ENCODE measurements at places on chromosomes 7 and 10.

DNA sequence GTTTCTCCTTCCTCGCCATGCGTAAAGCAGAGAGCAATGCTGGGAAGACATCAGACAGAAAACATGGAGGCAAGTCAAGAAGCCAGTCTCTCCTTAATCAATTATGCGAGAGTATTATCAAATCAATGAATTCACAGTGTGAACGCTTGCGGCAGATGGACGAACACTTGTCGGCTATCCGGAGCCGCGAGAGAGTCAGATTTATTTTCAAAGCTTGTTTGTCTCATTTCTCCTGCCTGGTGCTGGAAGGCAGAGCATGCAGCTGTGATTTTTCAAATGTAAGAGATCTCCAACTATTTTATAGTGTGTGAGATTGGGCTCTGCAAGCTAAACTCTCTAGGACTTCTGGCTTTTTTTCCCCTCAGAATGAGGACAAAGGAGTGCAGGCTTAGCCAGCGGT lies 252.3 kb downstream of the SNX10 start:
- no peak for DNase-seq

GRCh38 chr7:44431091-44431608 lies 59.3 kb downstream of the NUDCD3 start:
- no peak for DNase-seq

- DNase-seq, result no peak
Measured at GRCh38 chr10:3324612-3325038, 152.0 kb upstream of the PITRM1 start.

GRCh38 chr10:132370426-132371340 lies 26.3 kb upstream of the PWWP2B start:
- no peak for DNase-seq

DNA sequence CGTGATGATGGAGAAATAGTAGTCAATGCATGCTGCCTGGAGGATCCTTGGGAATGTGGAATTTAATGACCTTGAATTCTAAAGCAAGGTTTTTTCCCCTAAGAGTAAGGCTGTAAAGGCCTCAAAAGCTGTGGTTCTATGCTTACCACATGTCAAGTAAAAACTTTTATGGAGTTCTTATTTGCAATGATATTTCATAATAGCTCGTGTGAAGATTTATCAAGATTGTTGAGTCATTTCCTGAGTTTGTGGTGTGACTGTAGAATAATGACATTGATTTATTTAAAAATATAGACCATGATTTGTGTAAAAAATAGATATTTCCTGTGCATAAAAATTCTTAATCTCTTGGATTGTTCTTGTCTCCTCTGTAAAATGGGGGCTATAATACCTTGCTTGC lies 67.5 kb upstream of the SORCS1 start:
- DNase-seq, result no peak

GRCh38 chr10:113027230-113027573 lies 77.2 kb downstream of the TCF7L2 start:
- no peak for DNase-seq

GRCh38 chr7:105578496-105578895 lies 2.8 kb downstream of the EFCAB10 start:
- no peak for DNase-seq

- no peak for DNase-seq
Measured at GRCh38 chr10:133025558-133026090, 62.1 kb upstream of the ADGRA1 start.

- no peak for DNase-seq
Measured at GRCh38 chr7:93196336-93196735, 29.9 kb downstream of the HEPACAM2 start.

- DNase-seq, result no peak
Measured at GRCh38 chr10:4373098-4373497, 452.9 kb upstream of the AKR1E2 start.

DNA sequence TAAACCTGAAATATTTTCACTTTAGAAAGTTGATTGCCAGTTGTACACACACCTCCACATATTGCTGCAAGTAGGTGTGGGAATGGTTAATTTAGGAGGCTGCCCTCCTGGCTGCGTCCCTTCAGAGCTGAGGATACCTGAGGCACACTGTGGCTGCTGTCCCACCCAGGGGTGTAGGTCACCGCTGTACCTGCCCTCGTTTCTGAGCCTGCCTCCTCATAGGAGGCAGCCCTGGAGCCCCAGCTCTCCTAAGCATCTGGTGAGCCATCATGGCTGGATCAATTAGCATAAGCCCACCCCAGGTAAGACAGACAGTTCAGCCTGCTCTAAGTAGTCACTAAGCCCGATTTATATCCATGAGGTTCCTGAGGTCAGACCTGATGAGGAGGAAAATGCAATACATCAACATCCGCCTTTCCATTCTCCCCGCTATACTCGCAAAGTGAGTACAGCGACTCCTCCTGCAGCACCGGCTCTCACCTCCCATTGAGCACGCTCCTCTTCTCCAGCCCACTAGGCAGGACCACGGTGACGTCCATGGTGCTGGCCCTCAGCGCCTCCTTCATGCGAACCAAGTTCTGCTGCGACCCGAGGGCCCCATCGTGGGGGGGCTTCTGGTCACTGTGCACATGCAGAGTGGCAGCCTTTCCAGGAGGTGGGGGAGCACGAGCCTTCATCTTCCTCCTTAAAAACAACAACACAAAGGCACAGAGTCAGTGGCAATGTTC lies 97.2 kb downstream of the COBL start:
- DNase-seq, result no peak

GRCh38 chr7:97959046-97959445 lies 30.9 kb downstream of the OCM2 start:
- no peak for DNase-seq

GRCh38 chr7:106590209-106590816 lies 70.6 kb downstream of the CCDC71L start:
- DNase-seq, result no peak

GRCh38 chr10:126405239-126405775 lies 17.0 kb upstream of the ADAM12 start:
- DNase-seq, result no peak

DNA sequence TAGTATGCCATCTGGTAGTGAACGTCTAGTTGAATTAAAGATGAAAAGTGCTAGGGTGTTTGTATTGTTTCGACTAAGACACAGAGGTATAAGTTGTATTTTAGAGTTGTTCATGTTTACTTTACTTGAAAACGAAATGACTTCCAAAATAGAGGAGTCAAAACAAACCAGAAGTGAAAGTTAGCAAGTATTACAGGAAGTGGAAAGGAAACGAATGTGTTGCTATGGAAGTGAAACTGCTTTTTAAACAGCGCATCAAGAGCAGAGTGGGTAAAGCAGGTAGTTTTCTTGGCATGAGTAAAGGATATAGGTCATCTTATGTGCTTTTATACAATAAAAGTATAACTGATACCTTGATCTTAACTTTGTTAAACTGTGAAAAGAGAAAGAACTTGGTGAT lies 20.0 kb upstream of the GALNTL5 start:
- DNase-seq, result no peak

DNA sequence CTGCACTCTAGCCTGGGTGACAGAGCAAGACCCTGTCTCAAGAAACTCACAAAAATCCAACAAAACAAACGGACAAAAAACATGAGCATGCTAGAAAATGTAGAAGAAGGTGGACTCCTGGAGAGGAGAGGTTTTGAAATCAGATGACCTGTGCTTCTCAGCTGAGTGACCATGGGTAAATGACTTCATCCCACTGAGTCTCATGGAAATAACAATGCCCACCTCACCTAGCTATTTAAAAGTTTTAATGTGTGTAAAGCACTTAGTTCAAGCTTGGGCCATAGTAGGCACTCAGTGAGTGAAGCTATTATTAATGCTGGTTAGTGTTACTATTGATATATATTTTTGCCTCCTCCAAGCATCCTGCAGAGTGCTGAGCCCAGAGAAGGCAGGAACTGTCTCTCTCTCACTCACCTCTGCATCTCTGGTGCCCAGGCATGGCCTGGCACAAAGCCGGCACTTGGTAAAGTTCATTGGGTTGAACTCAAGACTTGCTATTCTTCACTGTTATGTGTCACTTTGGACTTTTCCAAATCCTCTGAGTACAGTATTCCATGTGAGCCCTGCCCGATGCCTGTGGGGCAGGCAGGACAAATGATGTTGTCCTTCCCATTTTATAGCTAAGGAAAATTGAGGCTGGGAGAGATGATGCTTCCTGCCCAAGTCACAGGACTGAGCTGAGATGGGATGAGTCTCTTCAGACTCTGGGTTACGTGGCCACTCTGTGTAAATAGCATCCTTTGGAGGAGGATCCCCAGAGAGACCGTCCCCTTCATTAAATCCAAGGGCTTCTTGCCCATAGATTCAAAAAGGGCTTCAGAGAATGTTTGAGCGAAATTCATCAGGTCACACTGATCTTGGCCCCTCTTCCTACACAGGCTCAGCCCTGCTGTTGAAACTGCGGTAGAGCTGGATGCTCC lies 81.4 kb upstream of the EMX2 start:
- no peak for DNase-seq

- DNase-seq, result no peak
Measured at GRCh38 chr10:52172581-52172980, 141.5 kb upstream of the DKK1 start.

DNA sequence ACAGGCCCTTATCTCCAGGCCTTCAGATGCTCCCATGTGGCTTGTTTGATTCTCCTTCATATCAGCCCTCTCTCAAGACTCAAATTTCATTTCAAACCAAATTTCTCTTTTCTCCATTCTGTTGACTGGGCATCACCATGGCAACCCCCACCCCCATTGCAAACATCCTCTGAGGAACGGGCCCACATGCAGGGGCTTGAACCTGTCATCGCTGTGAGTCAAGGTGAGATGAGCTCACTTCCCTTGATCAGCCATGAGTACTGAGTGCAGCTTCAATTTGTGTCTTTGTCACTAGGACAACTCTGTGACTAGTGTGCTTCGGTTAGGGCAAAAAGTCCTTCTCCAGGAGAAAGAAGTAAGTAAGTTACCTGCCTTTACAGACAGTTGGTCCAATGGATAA lies 41.9 kb downstream of the CALML3 start:
- DNase-seq, result no peak

- no peak for DNase-seq
Measured at GRCh38 chr10:130354573-130354954, 218.4 kb downstream of the GLRX3 start.

DNA sequence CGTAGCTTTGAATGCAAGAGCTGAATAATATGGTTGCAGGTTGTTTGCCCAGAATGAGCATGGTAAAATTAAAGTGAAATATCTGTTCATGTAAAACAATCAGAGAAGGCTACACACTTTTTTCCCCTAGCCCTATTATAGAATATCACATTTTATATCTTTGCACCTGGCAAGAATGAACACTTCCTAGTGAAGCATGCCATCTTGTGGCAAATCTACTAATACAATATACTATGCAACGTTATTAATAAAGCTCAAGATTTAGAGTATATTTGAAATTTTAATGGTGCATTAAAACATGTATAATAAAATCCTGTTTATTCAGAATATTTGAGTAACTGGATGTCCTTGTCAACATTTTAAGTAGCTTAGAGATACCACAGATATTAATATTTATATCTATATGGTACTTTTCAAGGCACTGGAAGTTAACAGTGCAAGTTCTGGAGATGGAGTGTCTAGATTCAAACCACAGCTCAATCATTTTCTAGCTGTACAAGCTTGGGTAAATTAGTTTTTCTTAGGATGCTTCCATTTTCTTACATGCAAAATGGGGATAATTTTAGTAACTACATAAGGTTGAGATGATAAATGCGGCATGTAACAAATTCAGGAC lies 643.1 kb upstream of the SEMA3D start:
- DNase-seq, result no peak

GRCh38 chr10:74282151-74282847 lies 131.3 kb downstream of the ADK start:
- no peak for DNase-seq

DNA sequence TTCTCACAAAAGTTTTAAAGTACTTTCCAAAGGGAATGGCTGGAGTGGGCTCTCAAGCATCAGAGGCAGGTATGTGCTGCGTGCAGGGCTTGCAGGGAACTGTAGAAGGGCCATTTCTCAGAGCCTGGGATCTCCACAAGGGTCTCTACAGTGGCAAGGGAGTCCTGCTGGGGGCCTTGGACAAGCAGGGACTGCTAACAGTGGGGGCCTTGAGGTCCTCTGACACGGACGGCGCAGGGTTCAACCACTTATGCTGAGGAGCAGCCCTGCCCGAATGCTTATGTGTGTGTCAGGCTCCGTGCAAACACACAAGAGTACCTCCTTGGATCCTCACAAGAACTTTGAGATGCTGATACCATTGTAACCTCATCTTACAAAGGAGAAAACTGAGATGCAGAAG lies 342.1 kb upstream of the COBL start:
- no peak for DNase-seq

DNA sequence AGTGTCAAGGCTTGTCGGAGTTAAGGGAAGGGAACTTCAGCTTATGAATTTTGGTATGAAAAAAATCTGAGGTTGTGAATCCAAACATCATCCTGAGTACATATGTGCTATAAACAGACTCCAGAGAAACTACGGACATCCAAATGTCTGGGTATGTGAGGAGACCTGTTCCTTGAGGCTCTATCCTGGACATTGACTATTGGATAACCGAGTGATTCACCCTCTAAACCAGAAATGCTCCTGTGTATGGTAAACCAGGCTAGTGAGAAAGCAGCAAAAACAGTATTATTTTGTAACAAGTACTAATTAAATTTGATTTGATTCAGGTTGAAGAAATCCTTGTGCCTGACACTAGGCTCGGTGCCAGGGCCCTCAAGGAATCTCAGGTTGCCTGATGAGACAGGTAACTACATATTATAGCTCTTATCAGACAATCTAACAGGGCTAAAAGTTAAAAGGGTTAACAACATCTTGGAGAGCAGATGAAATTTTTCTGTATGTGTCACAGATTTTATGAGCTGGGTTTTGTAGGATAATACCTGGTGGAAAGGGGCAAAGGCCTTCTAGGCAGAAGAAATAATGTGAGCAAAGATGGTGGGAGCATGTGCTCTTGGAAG lies 10.4 kb upstream of the STOX1 start:
- no peak for DNase-seq

GRCh38 chr10:870564-871166 lies 60.8 kb downstream of the LARP4B start:
- DNase-seq, result no peak

- no peak for DNase-seq
Measured at GRCh38 chr7:10022957-10023356, 950.7 kb upstream of the PHF14 start.

DNA sequence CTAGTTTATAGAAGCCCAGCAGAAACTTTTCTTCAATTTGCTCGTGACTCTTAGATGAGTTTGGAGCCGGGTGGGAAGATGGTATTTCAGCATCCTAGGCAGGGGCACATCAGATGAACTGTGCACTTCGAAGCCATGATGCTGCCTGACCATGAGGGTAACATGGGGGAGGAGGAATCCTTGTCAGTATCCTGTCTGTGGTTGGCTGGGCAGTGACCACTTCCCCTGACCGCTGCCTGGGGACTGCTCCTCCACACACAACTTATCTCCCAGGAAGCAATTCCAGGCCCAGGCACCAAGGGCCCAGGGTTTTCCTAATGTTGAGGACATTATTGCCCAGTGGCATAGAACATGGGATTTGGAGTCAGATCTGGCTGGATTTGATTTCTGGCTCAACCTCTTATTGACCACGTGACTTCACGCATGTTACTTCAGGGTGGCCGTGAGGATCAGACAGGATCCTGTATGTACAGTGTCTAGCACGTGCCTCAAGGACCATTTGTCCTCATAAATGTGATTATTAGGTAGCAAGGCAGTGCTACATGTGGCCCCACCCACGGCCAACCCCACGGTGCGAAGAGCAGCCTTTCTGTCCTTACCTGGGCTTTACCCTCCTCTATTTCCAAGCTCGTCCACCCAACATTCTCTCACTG lies 65.2 kb downstream of the PTPRE start:
- no peak for DNase-seq
